ENCODE measurements at places on chromosomes 3 and 15. TPM values are rescaled to one million over a fixed set of nuclear protein-coding genes. Genes with fewer than 3 reads are reported as not detected.

FOXB1 gene
- total RNA-seq = not detected

HYAL1 gene
- total RNA-seq = 1.2 TPM

LINGO1 gene
- under 0.01 TPM for total RNA-seq

PLAAT1 gene
- total RNA-seq = not detected

TF gene
- 0.53 TPM for total RNA-seq

SLC28A2 gene
- not detected for total RNA-seq

SLC28A1 gene
- total RNA-seq = not detected

All from aortic smooth muscle cell (primary cell).